Effector CD4-positive, alpha-beta T cell (primary cell): ENCODE measurements at places on chromosomes 11 and 22.

DNA sequence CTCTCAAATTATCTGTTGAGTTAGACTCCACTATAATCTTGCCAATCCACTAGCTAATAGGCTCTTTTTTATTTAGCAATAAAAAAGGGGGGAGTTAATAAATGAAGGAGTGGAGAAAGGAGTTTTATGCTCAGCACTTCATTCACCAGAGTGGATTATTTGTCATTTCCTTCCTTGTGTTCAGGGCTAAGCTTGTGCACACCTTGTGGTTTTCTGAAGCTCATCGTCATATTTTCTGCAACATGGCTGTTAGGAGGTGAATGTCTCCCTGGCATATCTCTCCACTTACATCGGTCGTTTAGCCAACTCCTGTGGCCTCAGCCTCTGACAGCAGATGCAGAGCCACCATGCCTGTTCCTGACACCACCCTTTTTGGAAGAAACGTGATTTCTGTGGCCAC lies 83.9 kb upstream of the MTNR1B start:
- no peak for DNase-seq

DNA sequence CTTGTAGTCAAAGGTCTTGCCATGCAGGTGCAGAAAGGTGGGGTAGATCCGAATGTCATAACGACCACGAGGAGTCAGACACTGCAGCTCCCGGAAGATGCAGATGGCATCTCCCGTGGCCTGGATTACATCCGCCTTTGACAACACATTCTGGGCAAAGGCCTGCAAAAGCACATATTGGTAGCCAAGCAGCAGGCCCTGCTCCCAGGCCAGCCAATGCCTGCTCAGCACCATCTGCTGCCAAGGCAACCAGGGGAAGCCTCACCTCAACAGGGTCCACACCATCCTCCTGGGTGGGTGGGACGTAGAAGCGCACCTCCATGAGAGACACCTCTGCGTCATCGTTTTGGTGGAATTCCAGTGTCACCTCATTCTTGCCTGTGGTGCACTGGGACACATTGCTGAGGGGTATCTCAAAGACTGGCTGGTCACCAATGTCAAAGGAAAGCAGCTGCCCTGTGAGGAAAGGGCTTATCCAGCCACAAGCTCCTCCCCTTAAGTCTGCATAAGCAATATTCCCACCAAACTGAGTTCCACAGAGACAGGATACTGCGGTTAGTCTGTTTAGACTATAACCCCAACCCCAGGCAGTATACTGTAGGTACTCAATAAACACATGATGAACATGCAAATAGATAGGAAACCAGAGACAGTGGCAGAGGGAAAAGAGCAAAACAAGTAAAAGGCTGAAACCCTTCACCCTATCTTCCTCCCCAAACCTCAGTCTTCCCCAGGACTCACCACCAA lies 2.8 kb downstream of the SSRP1 start:
- DNase-seq = no peak

DNA sequence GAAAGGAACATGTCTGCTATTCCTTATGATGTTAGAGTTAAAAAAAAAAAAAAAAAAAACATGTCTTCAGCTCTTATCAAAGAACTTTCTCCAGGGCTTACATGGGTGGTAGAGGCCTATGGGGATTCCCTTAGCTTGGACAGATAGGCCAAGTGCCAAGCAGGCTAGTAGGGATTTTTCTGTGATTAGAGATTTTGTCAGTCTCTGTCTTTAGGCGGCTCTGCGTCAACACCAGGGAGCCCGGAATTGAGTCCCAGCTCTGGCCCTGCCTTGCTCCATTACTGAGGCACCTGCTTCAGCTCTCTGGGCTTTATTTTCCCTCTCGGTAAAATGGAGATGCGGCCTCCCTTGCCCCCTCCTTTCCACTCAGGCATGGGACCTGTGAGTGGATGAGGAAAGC lies 13.1 kb downstream of the CRY2 start:
- no peak for DNase-seq

- DNase-seq = no peak
Measured at GRCh38 chr22:17429516-17429915, 60.3 kb downstream of the CECR2 start.

- no peak for DNase-seq
Measured at GRCh38 chr11:6570691-6571427, 32.6 kb downstream of the RRP8 start.
